ENCODE measurements at places on chromosomes 2 and 18. TPM values are rescaled to one million over a fixed set of nuclear protein-coding genes. Genes with fewer than 3 reads are reported as not detected.

DNA sequence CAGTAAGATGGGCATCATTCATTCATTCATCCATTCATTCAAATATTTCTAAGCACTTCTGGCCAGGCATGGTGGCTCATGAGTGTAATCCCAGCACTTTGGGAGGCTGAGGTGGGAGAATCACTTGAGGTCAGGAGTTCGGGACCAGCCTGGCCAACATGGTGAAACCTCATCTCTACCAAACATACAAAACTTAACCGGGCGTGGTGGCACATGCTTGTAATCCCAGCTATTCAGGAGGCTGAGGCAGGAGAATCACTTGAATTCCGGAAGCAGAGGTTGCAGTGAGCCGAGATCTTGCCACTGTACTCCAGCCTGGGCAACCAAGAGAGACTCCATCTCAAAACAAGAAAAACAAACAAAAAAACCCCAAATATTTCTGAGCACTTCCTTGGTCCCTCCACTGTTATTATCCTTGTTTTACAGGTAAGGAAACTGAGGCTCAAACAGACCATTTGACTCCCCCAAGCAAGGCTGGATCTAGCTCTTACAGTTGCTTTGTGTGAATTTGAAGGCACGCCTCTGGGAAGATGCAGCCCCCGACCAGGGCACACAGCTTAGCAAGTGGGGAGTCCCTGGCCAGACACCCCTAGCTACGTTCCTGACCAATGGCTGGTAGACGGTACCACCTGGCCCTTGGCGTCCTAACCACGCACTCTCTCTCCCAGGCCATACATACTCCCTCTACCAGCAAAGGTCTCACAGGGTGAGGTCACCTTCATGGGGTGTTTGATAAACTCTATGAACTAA is 50.6 kb upstream of the ODC1 start:
- DNase-seq = no peak

DNA sequence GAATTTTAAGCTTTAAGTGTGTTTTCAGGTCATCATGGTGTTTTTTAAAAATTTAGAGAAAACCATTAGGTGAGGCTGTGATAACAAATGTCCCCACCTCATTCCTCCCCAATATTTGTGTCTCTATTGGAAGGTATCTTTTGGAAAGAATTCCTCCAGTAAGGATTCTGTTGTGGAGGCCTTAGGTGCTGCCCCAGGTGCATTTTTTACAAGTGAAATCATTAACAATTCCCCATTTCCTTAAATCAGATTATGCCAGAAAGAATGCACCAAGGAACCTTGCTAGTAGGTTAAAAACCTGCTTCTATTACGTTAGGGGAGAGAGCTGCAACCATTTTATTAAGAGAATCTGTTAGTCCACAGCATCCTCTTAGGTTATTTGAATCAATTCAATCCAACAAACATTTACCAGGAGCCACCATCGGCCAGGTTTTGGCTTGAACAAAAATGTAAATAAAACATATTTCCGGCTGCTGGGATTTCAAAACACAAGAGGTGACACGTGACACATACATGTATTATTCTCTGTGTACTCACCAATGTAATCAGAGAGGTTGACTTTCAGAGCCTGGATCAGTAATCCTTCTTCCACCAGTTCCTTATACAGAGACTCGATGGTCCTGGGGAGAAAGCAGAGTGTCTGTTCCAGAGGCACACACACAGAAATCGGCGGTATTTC is 112.5 kb upstream of the ASB18 start:
- DNase-seq = no peak

DNA sequence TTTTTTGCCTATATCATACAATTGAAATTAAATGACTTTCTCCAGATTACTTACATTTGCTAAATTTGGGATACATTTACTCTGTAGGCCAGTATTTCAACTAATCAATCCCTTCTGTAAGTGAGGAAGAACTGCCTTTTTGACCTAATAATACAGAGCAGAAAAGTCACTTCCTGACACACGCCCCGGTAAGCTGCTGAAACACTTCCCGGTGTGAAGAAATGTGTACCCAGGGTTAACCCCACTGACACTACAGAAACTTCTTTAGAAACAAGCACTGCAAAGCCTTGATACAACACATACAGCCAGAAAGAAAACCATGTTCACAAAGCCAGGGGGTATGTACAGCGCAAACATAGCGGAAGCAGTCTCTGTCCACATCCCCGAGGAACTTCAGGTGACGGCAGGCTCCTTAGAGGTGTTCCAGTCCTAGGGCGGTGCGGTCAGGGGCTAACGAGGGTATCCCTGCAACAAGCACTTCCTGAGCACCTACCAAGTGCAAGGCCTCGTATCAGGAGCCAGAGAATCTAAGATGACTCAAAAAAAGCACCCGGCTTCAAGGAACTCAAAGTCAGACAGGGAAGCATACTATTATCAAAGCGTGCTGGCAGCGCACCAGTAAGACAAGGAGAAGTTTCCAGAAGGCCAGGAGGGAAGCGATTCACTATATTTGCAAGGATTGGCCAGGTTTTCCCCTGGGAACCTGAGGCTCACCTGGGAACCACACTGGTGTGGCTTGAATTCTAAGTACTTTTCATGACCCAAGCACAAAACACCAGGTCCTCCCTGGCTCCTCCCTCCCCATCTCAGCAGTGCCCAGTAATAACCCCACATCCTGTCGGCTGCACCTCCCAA is 46.6 kb downstream of the ZNF516 start:
- DNase-seq = no peak

DNA sequence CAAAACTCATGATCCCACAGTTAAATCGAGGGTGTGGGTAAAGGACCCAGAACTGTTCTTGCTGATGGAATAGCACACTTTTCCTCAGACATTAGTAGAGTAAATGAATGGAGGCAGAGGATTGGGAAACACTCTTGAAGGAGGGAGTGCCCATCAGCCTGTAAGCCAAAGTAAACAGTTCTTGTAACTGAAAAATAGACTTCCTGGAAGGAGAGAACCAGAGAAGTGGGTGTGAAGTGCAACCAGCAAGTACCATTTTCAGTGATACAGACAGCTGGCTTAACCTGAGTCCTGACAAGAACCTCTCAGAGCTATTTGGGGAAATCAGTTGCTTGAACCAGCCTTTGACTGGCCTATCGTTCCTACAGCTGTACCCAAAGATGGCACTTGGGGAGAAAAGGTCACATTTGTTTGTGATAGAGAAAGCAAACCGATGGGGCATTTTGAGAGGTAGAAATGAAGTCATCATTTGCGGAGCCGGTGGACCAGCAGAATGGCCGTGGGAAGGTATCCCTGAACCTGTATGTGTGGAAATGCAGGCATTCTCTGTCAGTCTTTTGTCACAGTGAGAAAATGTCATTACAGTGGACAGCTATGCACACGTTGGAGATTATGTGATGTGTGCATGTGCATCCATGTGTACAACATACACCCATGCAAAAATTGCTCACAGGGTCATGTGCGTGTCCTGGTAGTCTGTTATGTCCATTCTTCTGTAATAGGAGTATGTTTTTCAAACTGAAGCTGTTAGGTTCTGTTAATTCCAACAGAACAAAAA is 17.8 kb downstream of the CRIM1 start:
- no peak for DNase-seq

CLEC4F gene
- total RNA-seq = not detected

DNA sequence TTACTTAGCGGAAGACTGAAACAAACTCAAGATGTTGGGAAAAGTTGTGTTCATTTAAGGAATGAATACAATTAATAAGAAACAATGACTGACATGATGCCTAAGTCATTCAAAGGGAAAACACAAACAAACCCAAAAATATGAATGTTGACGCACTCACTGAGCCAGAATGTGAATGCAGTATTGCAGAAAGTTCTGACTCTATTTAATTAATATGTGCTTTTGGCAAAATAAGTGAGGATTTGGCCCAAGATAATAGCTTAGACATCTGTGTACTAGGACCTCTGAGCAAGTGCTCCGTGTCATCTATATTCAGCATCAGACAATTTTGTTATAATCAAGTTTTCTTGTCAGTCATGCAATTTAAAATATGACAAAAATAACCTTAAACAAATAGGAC is 1138.8 kb upstream of the NXPH2 start:
- DNase-seq = no peak

DNA sequence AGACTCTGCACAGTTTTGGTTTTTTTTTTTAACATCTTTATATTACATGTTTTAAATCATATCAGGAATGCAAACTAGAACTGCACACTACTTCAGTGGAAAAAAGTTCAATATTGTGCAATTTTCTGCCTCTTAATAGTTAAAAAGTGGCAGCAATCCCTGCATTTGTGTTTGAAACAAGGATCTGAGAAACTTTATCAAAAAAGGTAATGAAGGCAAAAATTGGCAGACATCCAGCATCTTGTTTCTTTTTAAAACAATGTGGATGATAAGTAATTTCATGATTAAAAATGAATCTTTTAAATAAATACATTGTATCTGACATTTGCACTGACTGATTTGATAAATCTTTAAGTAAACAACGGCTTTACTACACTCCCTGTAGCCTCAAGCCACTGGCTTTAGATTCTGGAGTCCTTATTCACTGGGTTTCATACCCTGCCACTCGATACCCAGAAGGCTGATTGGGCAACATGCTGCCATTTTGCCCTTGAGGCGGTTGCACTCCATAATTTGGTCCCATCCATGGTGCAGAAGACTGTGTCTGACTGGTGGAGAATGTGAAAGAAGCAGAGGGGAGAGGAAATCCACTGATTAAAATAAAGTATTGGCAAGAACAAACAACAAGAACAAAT is 21.6 kb upstream of the C2orf42 start:
- peak; percentile 39 for DNase-seq

DNA sequence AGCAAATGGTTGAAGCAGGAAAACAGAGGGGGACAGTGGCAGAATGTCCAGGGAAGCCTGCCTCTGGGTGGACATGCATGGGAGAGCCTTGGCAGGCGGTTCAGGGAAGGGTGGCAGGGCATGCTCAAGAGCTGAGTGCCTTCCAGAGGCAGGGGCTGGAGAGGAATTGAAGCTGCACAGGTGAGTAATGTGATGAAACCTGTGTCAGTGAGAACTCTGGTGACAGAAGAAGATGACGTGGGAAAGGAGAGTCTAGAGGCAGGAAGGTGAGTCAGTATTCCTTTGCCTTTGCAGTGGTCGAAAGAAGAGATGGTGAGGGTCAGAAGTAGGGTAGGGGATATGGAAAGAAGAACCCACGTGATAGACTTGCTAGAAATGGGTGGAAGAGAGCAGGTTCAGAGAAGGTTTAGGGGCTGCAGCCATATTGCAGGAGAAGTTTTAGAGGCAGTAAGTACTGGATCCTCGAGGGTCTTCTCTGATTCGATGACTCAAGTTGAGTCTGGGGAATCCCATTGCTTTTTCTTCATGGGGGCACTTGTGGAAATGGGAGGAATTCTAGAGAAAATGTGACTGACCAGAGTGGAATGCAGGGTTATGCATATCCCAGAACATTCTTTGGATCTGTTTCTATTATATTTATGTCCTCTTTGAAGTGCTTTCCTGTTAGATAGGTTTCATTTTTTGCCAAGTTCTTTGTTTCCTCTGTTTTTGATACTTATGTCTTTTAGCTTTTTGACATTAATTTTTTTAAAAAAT is 37.4 kb downstream of the TMEM87B start:
- DNase-seq = no peak

- no peak for DNase-seq
These were observed 33.2 kb upstream of the FHOD3 start for GRCh38 chr18:36264283-36264682.
